D721Med (cell line): ENCODE measurements at places on chromosomes 4 and X.

GRCh38 chrX:71618303-71618721 is at the start of gene CXCR3:
Gene CXCR3 (minus strand): TSS chrX:71618511. CDS start chrX:71618449, 62 bp downstream.
- DNase-seq, result no peak

GRCh38 chr4:3263053-3263875 is 14.3 kb downstream of the MSANTD1 start:
- DNase-seq, result no peak

- DNase-seq, result no peak
Observed at GRCh38 chr4:90769251-90769650, 642.1 kb downstream of the CCSER1 start.

DNA sequence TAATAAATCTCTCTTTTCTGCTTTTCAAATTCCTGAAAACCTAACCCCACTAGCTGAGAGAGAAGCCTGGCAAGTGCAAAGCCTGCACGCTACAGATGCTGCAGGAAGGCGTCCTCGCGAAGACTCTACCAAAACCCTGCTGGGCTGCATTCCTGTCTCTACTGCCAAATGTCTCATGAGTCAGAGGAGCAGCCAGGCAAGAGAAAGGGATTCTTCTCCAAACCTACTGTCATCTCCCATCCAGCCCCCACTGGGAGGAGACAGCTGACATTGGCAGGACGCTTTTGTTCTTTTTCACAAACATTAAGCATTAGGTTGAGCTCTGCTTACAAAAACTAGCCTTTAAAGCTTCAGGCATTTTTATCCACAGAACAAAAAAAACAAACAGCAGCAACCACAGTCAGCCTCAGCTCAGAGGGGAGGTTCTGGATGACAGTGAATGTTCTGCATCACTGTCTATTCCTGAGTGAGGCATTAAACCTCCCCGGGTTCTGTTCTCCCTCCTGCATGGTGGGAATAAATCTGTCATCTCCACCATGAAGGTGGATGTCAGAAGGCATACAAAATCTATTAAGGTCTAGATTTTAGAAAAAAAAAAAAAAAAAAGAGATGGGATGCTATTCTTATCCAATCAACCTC is 18.0 kb downstream of the CRMP1 start:
- DNase-seq, result no peak

- DNase-seq, result no peak
Observed at GRCh38 chrX:68808686-68809357, 20.0 kb upstream of the EFNB1 start.

DNA sequence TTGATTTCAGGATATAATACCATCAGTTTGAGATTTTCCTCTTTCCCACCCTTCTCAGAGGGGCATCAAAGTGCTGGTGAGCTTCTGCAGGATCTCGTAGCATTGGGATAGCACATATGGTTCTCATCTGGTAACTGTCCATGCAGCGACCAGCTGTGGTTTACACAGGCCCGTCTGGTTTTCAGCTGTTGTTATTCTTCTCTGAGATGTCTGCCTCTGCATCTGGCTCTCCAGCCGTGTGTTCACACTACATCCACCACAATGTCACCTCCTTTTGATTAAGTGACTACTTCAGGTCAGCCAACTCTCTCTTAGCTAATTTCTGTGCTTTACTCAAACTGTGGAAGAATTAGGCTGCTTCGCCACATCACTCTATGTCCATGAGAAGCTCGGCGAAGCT is 676.7 kb upstream of the TENM3 start:
- DNase-seq, result no peak

DNA sequence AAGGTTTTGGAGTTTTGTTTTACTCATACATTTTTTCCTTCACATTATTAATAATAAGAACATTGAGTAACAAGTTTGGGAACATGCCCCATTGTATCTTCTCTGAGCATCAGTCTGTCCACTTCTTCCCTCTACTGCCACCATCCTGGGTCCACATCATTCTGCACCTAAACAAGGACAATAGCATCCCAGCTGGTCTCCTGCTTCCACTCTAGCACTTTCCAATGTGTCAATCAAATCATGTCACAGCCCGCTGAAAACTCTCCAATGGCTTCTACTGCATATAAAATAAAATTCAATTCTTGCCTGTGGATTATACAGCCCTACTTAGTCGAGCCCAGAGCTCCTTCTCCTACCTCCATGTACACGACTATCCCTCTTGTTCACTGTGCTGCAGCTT is 66.8 kb upstream of the RBPJ start:
- DNase-seq, result no peak

DNA sequence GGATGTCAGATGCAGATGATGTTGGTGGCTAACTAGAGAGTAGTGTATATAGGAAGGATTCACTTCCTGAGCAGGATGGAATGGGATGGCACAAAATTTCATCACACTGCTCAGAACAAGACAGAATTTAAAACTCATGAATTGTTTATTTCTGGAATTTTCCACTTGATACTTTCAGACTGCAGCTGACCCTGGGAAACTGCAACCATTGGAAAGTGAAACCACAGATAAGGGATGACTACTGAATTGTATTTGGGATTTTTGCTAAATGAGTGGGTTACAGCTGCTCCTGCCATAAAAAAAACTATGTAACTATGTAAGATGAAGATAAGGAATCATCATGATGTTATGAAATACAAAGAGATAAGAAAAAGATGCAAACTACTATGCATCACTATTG is 51.4 kb downstream of the NPY5R start:
- DNase-seq, result no peak

DNA sequence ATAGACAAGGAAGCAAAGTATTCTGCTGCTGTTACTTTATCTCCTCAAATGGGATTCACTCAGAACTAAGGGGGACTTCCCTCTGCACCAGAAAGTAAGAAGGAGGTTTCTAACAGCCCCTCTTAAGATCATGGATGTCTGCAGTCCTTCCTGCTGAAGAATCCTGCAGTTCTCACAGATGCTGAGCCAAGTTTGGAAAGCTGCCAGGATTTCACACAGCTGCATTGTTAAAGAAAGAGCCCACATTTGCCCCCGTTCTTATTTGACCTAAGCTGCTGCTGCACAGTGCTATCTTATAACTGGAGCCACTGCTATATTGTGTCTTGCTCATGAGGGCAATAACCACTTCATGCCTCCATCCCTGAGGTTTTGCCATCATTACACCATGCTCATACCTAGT is 81.1 kb downstream of the FAAH2 start:
- no peak for DNase-seq

DNA sequence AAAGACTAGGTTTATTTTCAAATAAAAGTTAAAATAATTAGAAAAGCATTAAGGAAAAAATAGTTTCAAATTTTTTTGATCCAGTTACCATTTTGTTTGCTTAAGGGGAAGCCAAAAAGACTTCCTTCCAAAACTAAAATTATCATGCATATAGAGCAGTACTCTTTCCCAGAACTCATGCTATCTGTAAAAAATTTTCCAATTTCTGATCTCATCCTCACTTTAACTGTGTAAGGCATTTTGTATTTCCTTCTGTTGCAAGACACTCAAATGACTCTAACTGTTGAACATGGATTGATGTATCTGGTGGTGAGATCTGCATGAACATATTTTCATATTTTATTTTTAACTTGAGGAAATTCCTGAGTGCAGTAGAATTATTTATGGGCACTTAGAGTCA is 150.1 kb downstream of the ADAM29 start:
- DNase-seq, result no peak

GRCh38 chr4:124934916-124935315 is 222.4 kb upstream of the ANKRD50 start:
- DNase-seq, result no peak

GRCh38 chr4:81482326-81482725 is 10.6 kb upstream of the RASGEF1B start:
- no peak for DNase-seq

- DNase-seq, result no peak
Observed at GRCh38 chrX:71958281-71958675, 47.6 kb downstream of the NHSL2 start.

GRCh38 chrX:16601885-16602284 is 48.1 kb upstream of the S100G start:
- DNase-seq, result no peak

GRCh38 chr4:113469023-113469390 is 292.5 kb downstream of the CAMK2D start:
- no peak for DNase-seq

DNA sequence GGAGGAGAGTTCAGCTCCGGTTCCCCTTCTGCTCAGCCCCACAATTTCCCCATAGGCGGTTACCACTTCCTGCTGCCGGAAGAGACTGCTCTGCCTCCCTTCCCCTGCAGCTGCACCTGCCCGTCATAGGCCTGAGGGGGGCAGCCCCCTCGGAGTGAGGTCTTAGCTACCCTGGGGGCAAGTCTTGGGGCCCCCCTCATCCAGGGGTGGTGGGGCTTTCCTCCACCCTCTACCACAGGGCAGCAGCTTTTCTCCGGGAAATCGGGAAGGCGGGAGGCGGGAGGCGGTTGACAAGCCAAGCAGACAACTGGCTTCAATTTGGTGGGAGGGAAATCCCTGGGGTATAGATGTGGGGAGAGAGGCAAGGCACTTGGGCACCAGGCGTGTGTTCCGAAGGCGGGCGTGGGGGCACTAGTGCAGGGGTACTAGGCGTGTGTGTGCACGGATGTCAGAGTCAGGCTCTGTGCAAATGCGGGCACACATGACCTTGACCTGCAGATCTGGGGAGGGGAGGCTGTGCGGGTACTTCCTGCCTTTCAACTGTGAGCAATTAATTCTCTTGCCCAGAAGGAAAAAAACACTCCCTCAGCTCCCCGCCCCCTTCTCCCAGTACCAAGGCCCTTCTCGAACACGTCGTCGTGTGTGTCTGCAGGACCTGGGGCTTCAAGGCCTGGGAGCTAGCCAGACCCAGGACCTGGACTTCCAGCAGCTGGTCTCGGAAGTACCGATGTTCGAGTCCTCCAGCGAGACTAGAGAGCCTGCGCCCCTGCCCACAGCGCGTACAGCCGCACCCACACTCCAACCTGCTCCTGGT is 1.0 kb upstream of the ARHGAP4 start:
- no peak for DNase-seq

DNA sequence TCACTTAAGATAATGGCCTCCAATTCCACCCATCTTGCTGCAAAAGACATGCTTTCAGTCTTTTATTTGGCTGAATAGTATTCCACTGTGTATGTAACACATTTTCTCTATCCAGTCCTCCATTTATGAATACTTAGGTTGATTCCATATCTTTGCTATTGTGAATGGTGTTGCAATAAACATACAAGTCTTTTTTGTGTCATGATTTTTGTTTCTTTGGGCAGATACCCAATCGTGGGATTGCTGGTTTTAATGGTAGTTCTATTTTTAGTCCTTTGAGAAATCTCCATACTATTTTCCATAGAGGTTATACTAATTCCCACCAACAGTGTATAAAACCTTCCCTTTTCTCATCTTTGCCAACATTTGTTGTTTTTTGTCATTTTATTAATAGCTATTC is 180.9 kb downstream of the SMIM20 start:
- no peak for DNase-seq

DNA sequence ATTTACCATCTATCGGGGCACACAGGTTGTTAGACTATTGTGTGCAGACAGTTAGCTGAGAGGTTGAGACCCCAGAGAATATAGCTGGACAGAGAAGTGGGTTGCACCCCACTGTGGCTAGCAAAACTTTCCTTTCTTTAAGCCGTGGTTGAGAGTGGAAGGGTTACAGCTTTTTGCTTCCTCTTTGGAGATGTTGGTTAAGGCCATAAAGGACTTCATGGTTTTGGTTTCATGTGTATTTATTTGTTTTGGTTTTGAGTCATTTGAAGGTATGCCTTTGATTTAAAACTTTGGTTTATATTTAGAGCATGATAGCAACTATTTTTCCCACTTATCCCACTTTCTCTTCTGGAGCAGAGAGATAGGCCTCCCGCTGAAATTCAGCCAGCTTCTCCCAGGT is 274.3 kb upstream of the IL1RAPL1 start:
- no peak for DNase-seq

DNA sequence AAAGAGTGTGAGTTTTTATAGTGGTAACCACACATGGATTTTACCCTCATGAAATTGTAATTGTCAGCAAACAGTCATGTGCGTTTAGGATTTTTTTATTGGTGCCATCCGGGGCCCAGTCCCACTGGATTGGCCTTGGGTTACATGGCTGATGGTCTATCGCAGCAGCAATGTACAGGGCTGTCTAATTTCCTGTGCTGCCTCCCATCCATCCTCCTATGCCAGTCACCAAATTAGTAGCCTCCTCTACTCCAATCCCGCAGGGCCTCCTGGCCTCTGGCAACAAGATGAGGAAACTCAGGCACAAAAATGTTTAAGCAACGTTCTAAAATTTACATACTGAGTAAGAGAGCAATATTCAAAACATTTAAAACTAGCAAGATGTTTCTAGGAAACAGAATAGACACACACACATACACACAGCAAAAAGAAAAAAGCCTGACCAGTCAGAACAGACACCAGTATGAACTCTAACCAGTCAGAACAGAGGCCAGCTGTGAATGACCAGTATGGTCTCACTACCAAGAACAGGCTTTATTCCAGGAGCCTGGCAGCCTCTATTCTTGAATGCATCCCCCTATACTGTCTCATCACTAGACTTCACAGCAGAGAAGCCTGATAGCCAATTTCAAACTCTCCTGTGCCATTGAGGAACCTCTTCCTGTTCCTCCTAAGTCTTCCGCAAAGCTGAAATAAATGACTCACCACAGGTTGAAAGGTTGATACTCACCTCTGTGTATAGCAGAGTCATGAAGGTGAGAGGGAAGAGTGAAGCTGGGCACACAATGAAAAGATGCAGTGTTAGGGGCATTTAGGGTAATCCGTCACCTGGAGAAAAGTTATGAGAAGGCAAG is 42.6 kb downstream of the CHRNA9 start:
- DNase-seq, result no peak

DNA sequence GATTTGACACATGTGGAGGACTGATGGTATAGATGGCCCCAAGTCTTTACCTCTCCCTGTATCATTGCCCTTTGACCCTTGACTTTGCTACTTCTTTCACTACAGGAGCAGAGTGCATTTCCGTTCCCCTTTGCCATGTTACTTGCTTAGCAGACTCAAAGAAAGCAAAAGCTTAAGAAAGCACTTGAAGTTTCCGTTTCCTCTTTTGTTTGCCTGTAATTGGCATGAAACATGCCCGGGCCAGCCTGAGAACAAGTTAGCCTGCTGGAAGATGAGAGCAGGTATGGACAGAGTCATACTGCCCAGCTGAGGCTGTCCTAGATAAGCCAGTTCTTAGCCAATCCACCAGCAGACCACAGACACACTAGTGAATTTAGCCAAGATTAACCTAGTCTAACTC is 206.0 kb downstream of the BCOR start:
- DNase-seq, result no peak

DNA sequence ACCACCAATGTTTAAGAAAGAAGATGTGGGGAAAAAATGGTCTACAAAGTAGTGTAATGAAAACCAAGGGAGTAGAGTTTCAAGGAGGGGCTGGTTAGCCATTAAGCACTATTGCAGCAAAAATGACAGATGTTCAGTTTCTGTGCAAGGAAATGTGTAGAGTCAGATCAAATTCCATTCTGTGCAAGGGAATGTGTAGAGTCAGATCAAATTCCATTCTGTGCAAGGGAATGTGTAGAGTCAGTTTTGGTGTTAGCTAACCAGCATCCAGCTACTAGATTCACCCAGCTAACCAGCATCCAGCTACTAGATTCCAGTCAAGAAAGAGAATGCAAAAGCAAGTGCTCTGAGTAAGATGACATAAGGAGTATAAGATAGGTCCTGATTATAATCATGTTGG is 208.8 kb downstream of the COX18 start:
- no peak for DNase-seq

- DNase-seq, result no peak
Observed at GRCh38 chr4:183136855-183137254, 37.8 kb downstream of the WWC2 start.

- DNase-seq, result no peak
Observed at GRCh38 chr4:106708464-106708816, 327.7 kb downstream of the DKK2 start.
